ENCODE measurements at places on chromosomes 13 and 19. TPM values are rescaled to one million over a fixed set of nuclear protein-coding genes. Genes with fewer than 3 reads are reported as not detected.

Gene ITGBL1
- 7.0 TPM for total RNA-seq

Gene MCEMP1
- not detected for total RNA-seq

Gene ANKRD24
- total RNA-seq: 0.10 TPM

Gene MEDAG
- total RNA-seq: 19.4 TPM

Gene WASF3
- 26.2 TPM for total RNA-seq

Gene PTH2
- not detected for total RNA-seq

Gene TEX29
- total RNA-seq: not detected

Gene LGI4
- total RNA-seq: 0.10 TPM
